ENCODE measurements at places on chromosomes 1 and 21.

DNA sequence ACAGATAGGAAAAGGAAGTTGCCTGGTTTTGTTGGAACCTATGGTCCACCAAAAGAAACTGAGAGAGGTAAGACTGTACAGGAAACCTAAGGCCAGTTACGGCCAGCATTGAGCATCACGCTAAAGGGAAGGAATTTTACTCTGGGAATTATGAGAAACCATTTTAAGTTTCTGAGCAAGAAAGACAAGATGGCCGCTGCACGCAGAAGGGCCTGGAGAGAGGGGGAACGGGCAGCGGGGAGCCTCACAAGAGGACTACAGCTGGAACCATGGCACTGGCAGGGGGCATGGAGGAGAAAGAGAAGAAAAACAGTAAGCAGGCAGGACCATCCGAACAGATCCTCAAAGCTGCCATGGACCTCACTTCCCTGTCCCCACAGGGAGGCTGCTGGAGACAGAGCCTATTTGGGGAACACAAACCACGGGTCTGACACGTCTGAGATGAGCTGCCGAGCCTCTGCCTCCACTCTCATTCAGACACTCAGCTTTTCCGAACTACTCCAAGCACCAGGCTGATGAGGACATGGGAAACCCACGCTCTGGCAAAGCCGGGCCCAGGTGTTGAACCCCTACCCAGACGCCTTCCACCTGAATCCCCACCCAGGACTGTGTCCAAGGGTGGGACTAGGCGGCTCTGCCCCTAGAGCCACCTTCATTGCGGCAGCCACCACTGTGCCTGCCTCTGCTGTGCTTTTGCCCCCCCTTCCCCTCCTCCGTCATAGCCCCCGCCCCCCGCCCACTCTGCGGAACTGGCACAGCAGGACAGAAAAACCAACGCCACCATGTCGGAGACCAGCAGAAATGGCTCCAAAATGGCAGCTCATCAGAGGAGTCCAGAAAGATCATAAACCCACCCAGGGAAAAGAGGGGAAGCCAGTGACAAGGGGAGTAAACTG is 69.0 kb downstream of the CD46 start:
- DNase-seq: no peak

GRCh38 chr1:22529901-22530621 is 33.2 kb upstream of the EPHA8 start:
- DNase-seq: no peak

DNA sequence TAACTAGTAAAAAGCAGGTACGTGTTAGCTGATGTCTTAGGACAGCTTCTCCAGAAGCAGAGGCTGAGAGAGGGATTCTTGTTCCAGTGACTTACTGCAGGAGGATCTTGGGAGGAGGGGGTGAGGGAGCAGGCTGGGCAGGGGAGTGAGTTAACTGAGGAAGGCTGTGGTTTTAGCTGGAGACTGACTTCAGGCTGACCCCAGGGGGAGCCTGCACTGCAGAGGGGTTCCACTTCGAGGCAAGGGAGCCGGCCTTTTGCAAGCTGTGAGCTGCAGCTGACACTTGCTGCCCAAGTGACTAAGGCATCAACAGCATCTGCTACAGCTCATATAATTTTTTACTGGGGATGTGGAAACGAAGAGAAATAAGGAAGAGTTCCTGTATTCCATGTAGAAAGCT is 50.4 kb upstream of the SOD1 start:
- no peak for DNase-seq

GRCh38 chr1:150552911-150553289 is 3.7 kb downstream of the ADAMTSL4 start:
- no peak for DNase-seq

DNA sequence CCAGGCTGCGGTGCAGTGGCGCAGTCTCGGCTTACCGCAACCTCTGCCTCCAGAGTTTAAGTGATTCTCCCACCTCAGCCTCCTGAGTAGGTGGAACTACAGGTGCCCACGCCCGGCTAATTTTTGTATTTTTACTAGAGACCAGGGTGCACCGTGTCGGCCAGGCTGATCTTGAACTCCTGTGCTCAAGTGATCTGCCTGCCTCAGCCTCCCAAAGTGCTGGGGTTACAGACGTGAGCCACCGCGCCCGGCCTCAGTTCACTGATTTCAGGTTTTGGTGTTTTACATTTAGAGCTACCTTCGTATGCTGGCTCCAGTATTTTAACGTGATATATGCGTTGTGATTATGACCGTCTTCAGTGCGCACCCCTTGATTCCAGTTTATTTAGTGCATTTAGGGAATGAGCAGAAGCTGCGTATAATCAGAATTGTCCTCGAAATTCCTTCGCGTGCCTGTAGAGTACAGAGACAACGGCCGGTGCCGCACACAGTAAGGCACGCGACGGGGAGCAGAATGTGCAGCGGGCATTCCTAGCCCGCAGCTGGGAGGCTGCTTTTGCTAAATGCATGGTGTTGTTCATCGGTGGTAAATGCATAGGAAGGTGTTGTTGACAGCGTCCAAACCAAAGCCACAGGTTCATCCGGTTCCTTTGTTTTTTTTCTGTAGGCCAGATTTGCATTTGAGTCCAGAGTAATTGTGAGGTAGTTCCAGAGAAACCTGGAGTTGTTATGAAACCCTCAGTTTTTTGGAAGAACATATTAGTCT is 48.9 kb upstream of the DIP2A start:
- no peak for DNase-seq

DNA sequence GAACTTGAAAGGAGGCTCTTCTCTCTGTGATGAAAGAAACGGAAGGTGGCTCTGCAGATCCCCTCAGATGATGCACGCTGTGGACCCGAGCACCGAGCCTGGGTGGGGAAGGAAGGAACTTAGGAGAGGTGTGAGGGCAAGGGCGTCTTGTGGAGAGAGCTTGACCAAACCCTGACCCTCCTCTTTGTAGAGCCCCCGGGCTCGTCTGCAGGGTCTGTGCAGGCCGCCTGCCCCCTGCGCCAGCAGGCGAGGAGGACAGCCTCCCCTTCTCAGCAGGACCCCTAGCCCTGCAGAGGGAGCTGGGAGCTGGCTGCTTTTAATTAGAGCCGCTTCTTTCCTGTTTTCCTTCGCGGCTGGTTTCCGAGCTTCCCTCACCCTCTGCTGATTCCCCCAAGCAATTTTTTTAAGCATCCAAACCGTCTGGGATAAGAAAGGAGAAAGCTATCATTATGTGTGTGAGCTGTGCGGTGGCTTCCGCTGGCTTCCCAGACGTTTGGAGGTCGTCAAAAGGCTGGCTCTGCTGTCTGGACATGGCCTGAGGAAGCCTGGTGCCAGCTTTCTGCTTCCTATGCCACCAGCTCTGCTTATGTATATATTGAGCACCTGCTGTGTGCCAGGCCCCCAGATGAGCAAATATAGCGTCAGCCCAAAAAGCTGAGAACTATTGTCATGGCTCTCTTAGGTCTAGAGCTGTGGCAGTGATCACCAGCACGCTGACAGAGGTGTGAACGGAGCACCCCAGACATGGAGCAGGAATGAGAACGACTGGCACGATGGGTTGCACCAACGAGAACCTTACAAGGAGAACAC is 160.2 kb upstream of the IRF2BP2 start:
- no peak for DNase-seq

DNA sequence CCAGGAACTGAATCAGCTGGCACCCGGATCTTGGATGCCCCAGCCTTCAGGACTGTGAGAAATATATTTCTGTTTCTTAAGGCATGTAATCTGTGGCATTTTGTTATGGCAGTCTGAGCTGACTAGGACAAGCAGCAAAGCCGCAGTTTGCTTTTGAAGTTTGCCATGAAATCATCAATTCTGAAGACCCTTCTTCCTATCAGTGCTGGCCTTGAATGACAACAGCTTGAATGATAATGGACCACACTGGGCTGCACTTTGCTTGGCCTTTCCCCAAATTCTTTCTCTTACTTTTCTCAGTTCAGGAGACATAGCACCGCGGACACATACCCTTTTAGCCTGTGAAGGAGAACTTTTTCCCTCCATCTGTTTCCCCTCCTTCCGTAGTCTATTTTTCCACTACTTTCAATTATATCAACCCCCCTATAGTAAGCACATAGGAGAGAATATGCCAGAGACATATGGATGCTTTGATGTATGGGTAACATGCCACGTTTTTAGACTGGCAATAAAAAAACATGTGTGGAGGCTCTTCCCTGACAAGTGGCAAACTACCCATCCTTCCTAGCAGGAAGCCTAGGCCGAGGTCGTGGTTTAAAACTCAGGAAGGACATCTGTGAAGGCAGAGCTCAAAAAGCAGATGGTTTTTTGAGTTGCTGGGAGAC is 42.9 kb downstream of the HLX start:
- no peak for DNase-seq

GRCh38 chr1:3135073-3135702 is 66.2 kb downstream of the PRDM16 start:
- no peak for DNase-seq

GRCh38 chr1:37282764-37283163 is 191.6 kb upstream of the ZC3H12A start:
- DNase-seq: no peak

DNA sequence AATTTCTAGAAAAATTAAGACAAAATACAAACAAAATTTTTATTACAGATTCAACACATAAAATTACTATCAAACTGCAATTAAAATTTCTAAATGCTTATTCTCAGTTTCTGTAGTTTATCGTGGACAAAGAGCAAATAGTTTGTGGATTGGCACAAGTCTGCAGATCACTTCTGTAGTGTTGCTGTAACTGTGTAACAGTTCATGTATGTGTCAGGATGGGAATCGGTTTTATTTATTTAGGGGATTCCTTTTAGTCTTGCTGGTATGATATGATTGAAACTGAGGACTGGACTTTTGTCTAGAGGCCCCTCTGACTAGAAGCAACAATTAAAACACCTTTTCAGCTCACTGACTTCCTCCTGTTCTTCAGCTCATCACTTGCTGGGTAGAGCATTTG is 60.8 kb downstream of the LRIG2 start:
- DNase-seq: no peak

DNA sequence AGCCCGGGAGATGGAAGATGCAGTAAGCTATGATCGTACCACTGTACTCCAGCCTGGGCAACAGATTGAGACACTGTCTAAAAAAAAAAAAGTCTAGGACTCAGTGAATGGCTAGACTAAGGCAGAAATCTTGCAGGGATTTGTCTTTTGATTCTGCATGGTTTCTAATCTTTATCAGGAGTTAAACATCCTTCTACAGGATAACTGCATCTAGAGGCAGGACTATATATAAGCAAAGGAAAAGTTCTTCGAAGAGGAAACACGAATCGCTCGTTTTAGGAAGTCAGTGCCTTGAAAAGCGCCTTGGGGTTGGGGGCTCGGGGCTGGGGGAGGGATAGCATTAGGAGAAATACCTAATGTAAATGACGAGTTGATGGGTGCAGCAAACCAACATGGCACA is 602 bp upstream of the UFC1 start:
- no peak for DNase-seq

DNA sequence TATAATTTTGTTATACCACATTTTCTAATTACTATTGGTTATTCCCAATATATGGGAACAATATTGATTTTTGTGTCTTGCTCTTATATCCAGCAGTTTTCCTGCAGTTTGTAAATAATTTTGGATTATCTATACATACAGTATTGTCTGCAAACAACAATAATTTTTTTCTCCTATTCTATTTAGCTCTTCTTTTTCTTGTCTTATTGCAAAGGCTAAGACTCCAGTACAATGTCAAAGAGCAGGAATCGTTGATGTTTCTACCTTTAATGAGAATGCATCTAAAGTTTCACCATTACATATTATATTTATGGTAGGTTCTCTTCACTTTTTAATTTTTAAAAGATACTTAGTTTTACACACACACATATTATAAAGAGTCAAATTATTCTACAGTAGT is 4.1 kb upstream of the AVPR1B start:
- DNase-seq: no peak

GRCh38 chr1:223102797-223103533 is 40.1 kb downstream of the TLR5 start:
- no peak for DNase-seq

DNA sequence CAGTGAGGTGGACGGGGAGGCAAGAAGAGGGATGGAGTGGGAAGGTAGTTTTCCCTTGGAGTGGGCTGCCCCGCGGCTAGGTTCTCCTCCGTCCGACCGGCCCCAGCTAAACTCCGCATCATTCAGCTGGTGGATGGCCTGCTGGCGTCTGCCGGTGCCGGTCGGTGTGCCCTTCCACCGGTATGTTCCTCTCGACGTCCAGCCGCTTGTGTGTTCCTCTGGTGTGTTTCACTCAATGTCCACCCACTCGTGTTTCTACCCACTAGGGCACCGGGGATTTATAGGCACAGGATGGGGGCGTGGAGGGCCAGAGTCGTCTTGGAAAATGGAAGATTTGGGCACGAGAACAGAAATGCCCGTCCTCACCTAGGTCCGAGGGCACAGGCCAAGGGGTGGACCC is 931.7 kb upstream of the B3GALT2 start:
- no peak for DNase-seq

DNA sequence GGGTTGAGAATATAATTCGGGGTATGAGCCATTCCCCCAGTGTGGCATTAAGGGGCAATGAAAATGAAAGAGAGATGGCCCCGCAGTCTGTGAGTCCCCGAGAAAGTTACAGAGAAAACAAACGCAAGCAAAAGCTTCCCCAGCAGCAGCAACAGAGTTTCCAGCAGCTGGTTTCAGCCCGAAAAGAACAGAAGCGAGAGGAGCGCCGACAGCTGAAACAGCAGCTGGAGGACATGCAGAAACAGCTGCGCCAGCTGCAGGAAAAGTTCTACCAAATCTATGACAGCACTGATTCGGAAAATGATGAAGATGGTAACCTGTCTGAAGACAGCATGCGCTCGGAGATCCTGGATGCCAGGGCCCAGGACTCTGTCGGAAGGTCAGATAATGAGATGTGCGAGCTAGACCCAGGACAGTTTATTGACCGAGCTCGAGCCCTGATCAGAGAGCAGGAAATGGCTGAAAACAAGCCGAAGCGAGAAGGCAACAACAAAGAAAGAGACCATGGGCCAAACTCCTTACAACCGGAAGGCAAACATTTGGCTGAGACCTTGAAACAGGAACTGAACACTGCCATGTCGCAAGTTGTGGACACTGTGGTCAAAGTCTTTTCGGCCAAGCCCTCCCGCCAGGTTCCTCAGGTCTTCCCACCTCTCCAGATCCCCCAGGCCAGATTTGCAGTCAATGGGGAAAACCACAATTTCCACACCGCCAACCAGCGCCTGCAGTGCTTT is 9.4 kb downstream of the PROX1 start:
- no peak for DNase-seq

DNA sequence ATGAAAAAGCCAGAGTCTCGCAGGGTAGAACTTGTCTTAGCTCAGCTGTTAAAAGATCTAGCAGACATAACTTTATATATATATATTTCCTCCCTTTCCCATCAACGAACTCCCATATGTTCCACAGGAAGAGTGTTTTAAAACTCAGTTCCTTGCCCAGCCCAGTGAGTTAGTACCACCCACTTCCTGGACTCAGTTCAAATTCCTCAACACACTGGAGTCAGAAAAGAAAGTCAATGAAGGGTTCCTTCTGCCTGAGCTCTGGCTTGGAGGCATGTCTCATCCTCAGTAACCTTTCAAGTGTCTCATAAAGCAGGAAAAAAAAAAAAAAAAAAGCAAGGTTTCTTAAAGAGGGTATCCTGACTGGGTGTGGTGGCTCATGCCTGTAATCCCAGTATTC is 15.6 kb downstream of the TPM3 start:
- no peak for DNase-seq

- no peak for DNase-seq
These were observed 336.8 kb downstream of the SEC16B start for GRCh38 chr1:177632923-177633615.

GRCh38 chr1:175390081-175390481 is 197.5 kb upstream of the KIAA0040 start:
- no peak for DNase-seq

All from stimulated activated CD8-positive, alpha-beta memory T cell treated with anti-CD3 and anti-CD28 coated beads, Interleukin-7, amount 100 ng/mL, for 48 hours (primary cell).